Stimulated activated CD8-positive, alpha-beta memory T cell treated with anti-CD3 and anti-CD28 coated beads, Interleukin-15, amount 100 ng/mL, for 4 hours (primary cell): ENCODE measurements at places on chromosomes 1 and 21.

- DNase-seq, result no peak
Measured at GRCh38 chr21:45367402-45368351, 37.3 kb upstream of the COL18A1 start.

DNA sequence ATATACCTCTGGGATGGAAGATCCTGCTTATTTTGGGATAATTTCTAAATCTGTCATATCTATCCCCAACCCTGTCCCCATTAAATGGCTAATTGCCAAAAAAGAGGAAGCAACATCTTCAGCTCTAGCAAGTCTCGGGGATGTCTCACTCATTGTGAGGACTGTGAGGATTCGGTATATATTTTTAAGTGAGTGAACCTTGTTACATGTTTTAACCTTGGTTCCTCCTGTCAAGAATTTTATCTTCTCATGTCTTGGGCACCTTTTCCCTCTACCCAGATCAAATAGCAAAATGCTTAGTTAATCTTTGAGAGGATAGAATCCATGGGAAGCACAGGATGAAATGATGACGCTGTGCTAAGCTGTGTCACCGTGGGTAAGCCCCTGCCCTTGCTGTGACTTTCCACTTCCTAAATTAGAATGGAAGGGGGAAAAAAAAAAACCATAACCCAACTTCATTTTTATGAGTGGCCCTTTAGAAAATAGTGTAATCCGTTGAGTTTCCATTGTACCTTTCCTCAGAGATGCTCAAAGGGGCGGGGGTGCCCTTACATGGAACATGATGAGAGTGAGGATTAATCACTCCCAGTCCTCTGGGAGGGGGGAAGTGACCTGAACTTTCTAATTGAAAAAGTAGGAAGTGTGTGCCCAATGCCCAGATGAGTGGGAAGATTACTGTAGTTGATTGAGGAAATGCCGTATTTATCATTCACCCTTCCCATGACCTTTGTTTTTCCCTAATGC is 7.6 kb downstream of the ATP1A1 start:
- DNase-seq, result no peak

- no peak for DNase-seq
Measured at GRCh38 chr1:172408958-172409357, 11.5 kb upstream of the C1orf105 start.

DNA sequence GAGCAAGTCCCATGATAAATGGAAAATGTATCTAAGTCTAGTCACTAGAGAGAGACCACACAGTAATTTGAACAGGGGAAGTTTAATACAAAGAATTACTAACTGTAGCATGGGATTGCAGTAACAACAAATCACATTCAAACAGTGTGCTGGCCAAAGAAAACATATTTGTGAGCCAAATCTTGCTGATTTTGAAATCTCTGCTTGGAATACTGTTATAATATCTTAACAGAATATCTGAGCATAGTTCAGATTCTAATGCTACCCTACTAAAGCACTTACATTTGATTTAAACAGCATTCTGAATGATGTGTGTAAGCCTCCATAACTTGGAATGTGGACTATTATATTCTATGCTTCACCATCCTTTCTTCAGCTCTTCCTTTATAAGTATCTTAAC is 270.0 kb upstream of the BRINP3 start:
- DNase-seq, result no peak

GRCh38 chr1:16372535-16373285 is 5.7 kb downstream of the SZRD1 start:
- DNase-seq, result no peak

GRCh38 chr1:77652268-77652667 is 30.2 kb downstream of the ZZZ3 start:
- DNase-seq, result no peak

- no peak for DNase-seq
Measured at GRCh38 chr1:76759171-76759860, 108.0 kb upstream of the ST6GALNAC5 start.

- DNase-seq, result no peak
Measured at GRCh38 chr1:221937155-221937953, 195.5 kb upstream of the DUSP10 start.

DNA sequence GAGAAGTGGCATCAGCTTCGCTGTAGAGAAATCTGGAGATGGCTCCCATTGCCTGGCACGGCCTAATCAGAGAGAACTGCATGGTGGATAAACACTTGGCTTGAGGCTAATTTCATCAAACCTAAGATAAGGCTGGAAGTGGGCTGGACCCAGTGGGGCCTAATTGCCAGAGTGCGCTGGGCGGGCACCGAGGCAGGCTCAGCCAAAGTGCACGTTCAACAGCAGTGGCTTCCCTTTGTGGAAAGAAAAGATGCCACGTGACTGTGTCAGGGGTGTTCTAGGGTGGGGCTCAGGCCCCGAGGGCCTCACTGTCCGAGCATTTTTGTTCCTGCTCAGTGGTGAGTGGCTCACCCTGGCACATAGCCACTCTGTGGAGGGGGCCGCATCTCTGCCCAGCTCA is 5.8 kb downstream of the PLCH2 start:
- no peak for DNase-seq

GRCh38 chr1:161044908-161045735 is 655 bp downstream of the USF1 start:
- DNase-seq, result peak; percentile 42

GRCh38 chr1:171152549-171152948 is 32.6 kb upstream of the FMO2 start:
- no peak for DNase-seq

DNA sequence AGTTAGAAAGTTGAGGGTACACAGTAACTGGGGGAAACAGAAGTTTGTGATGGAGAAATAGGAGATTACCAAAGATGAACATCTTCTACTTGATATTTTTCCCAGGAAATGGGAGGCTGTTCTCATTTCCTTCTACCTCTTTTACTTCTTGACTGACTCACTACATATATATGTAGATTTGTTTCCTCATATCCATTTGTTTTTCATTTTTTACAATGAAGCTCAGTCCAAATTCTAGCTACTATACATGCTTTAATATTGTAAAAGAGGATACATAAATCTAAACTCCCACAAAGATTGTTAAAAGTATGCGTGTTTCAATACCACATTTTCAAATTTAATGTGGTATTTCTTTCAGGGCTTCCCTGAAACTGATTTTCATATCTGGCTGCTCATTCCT is 366.6 kb upstream of the NCAM2 start:
- no peak for DNase-seq

DNA sequence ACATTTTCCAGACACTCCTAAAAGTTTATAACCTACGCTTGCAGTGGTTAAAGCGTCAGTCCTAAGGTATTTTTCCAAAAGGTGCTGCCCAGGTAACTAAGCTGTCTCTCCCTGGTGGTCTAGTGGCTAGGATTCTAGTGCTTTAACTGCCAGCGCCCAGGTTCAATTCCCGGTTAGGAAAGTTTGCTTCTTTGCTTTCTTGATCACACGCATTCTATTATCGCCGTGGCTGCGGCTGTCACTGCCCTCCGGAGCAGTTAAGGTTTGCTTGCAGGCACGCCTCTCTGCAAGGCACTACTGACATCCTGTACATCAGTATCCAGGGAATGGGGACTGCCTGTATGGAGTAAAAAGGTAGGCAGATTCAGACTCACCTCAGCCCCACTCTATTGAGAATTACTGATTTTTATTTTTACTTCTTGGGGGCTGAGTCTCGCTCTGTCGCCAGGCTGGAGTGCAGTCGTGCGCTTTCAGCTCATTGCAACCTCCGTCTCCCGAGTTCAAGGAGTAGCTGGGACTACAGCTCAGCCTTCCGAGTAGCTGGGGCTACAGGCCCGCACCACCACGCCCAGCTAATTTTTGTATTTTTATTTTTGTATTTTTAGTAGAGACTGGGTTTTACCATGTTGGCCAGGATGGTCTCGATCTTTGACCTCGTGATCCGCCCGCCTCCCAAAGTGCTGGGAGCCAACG is 53.2 kb upstream of the CFAP126 start:
- DNase-seq, result no peak

GRCh38 chr1:172121081-172121717 is 279.9 kb downstream of the DNM3 start:
- DNase-seq, result no peak

GRCh38 chr1:205977402-205978014 is 25.7 kb downstream of the RAB7B start:
- DNase-seq, result peak; percentile 45

DNA sequence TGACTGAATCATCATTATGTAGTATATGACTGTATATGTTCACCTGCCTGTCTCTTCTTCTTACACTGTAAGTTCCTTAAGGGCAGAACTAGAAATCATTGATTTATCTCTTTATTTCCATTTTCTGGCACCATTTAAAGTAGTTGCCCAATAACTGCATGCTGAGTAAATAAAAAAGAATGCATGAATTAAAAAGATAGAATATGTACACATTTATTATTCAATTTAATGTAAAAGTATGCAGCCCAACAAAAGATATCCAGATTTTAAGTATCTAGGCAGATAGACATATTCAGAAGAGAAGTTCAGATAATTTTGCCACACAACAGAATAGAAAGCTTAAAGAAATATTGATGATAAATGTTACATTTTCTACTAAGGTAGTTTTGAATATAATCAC is 1244.6 kb upstream of the ADGRL4 start:
- no peak for DNase-seq
